Retina (tissue), 1 donor: ENCODE measurements at places on chromosomes 2 and 18.
A peak's percentile ranks its signal among the peaks of the same experiment; 100 is the strongest.

DNA sequence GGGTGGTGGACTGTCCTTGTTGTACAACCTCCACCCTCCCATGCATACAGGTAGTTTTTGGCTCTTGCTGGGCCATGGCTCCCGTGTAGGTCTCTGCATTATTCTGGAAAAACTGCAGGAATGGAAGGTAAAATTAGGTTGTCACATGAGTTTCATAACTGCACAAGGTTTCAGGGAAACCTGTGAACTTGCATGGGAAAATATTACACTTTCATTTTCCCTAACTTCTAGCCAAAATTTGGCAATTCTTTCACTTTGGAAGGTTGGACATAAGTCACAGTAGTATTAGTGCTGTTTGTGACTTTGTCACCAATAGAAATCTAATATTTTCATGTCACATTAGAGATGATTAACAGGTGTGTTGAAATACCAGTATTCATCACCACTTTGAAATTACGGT is 118.1 kb upstream of the MGAT5 start:
- DNase-seq = no peak

GRCh38 chr2:213065583-213066442 is 85.6 kb downstream of the IKZF2 start:
- DNase-seq = peak; percentile 17

DNA sequence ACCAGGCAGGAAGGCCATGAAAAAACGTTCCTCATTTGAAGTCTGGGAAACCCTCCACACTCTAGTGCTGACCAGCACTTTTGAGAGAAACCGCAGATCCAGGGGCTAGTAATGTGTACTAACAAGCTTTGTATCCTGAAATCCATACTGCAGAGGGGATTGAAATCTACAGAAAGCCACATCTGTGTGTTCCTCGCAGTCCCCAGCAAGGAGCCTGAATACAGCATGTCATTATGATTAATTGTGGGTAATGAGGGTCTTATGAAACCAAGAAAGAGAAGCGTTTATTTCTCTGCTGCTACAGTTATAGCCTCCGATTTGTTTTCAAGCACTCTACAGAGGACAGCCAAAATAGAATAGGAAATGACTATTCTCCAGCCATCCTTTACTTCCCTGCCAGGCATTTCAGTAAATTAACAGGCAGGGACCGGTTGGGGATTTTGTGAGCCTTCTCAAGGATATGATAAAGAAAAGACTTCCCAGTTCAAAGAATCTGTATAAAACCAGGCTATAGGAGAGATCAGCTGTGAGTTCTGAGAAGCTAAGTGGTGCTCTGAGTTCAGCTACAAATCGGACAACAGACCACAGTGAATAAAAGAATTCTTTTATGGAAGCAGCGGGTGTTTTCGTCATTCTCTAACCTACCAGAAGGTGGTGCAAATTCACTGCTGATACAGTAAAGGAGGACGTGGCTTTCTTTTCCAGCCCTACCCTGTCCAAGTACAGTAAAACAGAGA is 133.4 kb downstream of the INSIG2 start:
- DNase-seq = peak; percentile 67

- no peak for DNase-seq
These were observed 383.2 kb downstream of the SOCS6 start for GRCh38 chr18:70671889-70672565.

GRCh38 chr2:210635257-210635656 is 78.9 kb downstream of the CPS1 start:
- no peak for DNase-seq

- DNase-seq = peak; percentile 72
These were observed at the start of gene SP5 for GRCh38 chr2:170715062-170715931. Gene SP5, plus strand, starts transcription at chr2:170715337. Its CDS starts 176 bp downstream, at chr2:170715513.

DNA sequence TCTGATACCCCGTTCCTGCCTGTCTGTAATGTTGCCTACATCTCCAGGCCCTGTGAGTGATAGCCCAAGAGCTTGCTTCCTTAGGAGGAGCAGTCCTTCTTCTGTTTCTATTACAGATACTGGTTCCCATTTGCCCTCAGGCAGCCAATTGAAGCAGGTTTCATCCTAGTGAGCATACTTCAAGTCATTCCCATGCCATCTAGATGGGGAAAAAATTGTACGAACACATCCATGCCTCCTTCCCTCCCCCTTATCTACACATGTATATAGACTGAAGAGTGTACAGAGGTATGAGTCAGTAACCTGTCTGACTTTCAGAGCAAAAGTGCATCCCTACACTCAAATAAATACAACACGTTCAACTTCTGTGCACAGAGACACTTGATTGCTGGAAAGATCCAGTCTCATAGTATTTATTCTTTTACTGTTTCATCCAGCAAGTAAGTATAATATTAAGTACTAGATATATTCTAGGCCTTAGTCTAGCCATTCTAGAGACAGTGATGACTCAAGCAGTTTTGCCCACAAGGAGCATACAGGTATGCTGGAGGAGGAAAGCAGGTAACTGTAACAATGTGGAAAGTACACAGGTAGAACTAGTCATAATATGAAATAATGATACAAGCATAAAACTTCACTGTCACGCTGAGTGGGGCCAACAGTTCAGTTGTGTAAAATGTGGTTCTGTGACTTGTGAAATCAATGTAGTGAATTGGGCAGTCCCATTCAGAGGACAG is 153.4 kb downstream of the MGAT5 start:
- no peak for DNase-seq

DNA sequence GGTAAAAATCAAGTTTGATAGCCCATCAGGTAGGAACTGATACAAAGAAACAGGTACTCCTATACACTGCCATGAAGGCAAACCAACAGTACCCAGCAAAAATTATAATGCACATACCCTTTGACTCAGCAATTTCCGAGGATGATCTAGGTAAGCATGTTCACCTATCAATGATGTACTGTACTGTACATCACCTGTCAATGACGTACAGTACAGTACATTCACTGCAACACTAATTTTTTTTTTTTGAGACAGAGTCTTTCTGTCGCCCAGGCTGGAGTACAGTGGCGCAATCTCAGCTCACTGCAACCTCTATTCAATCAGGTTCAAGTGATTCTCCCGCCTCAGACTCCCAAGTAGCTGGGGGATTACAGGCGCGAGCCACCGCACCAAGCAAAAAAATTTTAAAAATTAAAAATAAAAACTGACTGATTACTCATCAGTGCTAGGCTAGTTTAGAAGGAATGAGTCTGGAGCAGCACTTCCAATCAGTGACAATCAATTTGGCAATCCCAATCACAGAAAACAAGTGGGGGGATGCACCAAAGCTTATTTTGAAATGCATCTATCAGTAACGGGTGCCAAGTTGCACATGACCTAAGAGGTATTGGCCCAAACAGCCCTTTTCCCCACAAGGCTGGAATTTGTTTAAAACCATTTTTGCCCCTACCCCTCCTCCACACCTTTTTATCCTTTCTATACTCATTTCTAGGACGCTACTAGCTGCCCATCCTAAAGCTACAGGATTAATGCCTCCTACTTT is 8.2 kb downstream of the SRSF7 start:
- DNase-seq = no peak

DNA sequence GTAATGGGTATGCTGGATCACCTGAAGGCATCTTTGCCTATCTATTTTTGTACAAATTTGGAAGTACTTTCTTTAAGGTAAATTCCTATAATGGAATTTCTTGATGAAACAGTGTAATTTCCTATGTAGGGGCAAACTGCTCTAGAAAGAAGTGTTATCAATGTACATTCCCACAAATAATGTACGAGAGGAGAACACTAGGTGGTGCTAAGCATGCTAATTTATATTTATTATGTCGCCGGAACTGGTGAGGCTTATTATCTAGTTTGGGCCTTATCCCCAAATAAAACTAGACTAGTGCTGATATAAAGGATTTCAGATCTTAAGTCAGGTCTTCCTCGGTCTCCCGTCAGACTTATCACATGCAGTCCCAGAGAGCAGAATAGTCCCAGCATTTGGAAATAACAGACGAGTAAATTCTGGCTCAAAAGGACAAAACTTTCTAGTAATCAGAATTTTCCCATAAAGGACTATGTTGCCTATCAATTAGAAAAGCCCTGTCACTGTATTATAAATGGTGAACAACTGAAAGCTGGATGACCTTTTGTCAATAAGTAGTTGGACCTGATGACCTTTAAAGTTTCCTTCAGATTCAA is 86.9 kb upstream of the RBBP8 start:
- DNase-seq = no peak

DNA sequence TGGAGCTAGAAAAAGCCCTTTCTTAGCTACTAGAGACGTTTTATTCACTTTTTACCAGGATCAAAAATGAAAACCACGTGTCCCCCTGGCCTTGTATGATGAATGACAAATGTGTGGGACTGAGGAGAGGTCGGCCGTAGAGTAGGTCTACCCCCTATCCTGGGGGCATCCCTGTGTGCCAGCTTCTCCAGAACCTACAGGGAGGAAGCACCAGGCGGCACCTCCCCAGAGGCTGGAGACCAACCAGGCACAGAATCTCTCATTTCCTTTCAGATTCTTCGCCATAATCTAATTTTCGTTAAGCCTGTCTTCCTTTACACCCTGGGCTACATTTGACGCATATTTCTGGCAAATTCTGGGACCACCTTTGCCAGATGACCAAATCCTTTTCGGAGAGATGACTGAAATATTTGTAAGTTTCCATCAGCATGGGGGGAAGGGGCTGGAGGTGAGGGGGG is 15.9 kb downstream of the TWIST2 start:
- DNase-seq = no peak

DNA sequence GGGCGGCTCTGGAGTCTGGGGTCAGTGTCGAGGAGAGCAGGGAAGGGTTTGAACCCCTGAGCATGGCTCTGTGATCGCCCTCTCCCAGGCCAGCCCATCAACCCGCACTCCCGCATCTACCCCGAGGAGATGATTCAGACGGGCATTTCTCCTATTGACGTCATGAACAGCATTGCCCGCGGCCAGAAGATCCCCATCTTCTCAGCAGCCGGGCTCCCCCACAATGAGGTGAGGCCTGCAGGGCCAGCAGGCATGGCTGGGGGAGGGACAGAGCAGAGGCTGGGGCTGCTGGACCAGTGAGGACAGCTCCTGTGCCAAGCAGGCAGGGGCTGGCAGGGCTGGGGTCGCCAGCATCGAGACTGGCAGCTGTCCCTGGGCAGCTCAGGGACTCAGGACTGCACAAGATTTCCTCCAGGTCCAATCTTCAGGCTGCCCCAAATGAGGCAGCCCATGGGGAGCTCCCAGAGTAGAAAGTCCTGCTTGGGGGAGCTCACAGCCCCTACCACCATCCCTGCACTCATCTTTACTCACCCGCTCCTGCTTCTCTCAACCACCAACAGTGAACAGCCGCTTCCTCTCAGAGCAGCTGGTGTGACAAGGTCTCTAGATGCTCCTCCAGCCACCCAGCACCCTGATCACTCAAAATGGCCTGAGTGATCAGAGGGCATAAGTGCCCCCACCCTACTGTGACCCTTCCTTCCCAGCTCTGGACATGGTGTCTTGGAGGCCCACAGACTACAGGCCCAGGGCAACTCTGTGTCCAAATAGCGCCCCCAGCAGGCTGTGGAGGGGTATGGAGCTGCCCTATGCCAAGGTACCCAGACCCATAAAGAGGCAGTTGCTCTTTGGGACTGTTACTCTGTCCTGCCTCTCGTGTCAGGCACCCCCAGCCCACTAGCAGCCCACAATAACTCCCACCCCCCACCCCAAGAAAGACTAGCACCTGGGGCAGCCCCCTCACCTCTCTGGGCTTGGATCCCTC is 18.3 kb upstream of the ANKRD53 start:
- no peak for DNase-seq

- DNase-seq = peak; percentile 92
These were observed 15.9 kb upstream of the ATP6V1B1 start for GRCh38 chr2:70919672-70920366.

GRCh38 chr2:80348953-80349352 is 44.4 kb upstream of the LRRTM1 start:
- no peak for DNase-seq

DNA sequence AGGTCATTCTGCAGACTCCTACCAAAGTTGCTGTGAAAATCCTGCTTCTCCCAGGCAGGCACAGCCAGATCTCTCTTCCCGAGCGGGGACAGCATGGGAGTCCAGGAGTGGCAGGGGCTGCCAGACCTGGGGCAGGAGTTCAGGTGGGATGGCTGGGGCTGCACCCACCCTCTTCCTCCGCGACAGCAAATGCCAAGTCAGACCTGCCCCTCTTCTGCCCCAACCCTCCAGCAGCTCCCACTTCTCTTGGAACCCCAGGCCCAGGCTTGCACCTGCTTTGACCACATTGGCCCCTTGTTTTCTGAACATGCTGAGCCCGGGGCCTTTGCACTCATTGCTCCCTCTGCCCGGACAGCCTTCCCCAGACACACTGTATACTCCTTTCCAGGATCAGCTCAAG is 288.2 kb upstream of the HS6ST1 start:
- no peak for DNase-seq

GRCh38 chr2:201680743-201681142 is 17.7 kb downstream of the MPP4 start:
- DNase-seq = no peak

- DNase-seq = peak; percentile 40
These were observed 56.5 kb downstream of the MTX2 start for GRCh38 chr2:176325732-176326131.
